M059J (cell line): ENCODE measurements at places on chromosomes 12 and 14.
A peak's percentile ranks its signal among the peaks of the same experiment; 100 is the strongest.

- peak; percentile 13 for DNase-seq
These were observed 168.2 kb upstream of the SSTR1 start for GRCh38 chr14:38039496-38039895.

DNA sequence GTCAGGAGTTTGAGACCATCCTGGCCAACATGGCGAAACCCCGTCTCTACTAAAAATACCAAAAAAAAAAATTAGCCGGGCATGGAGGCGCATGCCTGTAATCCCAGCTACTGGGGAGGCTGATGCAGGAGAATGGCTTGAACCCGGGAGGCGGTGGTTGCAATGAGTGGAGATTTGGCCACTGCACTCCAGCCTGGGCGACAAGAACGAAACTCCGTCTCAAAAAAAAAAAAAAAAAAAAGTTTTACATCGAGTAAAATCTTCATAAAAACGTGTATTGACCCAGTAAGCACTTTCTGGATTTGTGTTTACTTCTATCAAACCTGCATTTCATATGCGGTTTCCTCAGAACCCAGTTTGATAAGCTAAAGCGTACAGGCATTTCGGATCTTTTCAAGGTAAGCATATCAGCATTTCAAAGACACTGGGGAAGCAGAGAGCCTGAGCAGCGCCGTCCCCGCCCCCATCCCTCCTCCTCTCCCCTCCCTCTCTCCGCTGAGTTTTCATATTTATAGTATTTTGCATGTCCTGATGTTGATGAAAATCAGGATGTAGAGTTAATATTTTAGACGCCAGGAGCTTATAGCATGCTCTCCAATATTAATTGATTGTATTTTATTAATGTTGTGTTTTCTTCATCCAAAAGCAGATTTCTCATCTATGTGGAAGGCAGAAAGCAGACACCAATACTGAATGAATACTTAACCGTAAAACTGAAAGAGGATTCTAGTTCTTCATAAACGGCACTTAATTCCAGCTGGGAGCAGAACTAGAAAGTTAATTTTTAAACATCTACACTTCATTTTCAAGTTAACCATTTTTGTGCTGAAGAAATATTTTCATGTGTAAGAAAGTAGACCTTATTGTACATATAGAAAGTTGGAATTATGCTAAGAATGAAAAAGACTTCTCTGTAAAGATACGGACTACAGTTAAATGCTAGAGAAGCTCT is 9.2 kb upstream of the HIP1R start:
- DNase-seq: peak; percentile 17

DNA sequence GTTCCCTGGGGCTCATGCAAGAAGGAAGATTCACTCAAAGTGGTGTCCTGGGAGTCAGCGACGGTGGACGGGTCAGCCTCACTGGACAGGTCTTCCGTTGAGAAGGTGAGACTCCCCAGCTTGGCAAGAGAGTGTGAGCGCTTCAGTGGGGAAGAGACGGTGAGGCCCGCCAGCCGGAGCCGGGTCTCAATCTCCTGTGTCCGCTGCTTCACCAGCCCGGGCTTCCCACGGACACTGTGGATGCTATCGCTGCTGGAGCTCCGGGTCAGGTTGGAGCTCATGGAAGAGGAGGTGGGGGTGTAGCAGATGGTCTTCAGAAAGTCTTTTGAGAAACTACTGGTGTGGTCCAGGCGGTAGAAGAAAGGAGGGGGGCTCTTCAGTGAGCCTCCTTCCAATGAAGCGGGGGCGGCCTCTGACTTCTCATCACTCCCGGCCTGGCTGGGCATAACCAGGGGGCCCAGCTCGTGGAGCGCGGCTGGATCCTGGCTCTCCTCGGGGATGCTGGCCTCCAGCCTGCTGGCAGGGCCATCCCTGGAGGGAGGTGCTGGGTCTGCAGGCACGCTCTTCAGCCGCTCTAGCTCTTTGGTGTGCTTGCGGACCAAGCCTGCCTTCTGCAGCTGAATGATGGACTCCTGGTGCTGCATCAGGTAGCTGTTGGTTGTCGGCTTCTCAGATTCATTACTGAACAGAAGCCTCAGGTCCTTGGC is 56.9 kb upstream of the CORO1C start:
- no peak for DNase-seq

DNA sequence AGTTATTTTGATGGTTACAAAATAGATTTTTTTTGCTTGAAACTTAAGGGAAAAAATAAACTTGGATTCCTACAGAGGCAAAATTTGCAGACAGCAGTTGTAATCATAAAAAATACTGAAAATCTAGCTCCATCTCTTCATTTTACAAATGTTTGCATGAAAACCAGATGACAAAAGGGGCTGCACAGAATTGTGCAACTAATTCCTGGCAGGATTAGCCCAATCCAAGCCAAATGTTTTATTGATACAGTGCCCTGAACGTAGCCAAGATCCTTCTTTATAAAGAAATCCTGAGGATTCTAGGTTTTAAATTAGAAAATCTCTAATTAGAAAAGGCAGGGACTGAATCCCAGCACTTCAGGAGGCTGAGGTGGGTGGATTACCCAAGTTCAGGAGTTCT is 356.4 kb upstream of the SEL1L start:
- DNase-seq: no peak

DNA sequence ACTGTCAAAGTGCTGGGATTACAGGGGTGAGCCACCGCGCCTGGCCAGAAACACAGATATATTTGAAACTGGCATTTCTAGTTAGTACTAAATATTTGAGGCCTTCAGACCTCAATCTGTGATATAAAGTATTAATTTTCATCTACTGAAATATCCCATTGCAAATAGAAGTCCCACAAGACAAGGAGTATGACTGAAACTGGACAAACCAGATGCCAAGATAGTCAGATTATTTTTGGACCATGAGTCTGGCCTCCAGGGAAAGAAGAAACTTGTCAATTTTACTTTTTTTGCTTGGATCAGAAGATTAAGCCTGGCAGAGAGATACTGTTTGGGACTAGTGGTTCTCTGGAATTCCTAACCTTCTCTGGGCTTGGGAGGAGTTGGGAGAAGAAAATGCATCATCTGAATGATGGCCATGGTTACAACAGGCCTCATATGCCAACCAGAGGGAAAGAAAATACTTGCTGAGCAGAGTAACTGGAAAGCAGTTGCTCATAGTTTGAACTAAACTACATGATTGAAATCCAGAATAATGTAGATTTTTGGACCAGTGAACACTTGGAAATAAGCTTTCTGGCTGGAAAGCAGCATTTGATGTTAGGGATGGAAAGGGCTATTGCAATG is 2.9 kb upstream of the SMOC1 start:
- DNase-seq: no peak
